ENCODE measurements at places on chromosomes 2 and 18.

GRCh38 chr2:105324732-105325131, 4.8 kb downstream of the TGFBRAP1 start:
- DNase-seq = no peak

DNA sequence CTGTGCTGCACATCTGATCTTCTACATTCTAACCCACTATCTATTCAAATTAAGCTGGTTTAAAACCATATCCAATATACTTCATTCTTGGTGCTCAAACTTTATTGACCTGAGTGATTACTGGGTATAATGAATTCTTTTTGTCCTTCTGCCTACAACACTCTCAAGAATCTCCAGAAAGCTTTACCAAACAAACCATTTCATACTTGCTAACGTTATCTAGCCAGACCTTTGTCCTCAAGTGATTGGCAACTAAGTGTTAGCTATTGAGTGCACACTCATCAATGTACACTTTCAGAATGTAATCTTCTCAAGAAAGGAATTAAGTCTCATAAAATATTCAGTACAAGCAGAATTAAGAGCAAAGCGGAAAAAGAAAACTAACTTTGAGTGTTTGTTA, 1.4 kb downstream of the SUCLG1 start:
- DNase-seq = no peak

GRCh38 chr2:86042256-86043168, 63.2 kb downstream of the POLR1A start:
- DNase-seq = no peak

GRCh38 chr2:10417551-10418335, 30.4 kb downstream of the ODC1 start:
- peak; percentile 71 for DNase-seq

DNA sequence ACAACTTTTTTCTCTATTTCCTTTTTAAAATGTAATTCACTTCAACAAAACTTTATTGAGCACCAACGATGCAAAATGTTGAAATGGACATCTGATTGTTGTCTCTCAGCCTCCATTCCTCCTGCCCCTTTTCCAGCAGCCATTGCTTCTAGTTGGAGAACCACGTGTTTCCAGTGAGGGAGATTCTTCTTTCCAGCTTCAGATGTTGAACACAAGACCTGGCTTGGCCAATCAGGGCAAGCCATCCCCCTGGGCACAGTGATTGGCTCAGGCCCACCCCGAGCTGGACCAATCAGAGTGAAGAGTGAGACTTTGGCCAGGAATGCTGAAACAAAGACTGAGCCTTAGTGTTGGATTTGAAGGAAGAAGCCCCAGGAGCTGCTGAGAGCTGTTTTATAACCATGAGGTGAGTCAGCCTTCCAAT, 59.0 kb downstream of the E2F6 start:
- DNase-seq = no peak

GRCh38 chr2:237790353-237790752, 8.2 kb upstream of the RBM44 start:
- no peak for DNase-seq

DNA sequence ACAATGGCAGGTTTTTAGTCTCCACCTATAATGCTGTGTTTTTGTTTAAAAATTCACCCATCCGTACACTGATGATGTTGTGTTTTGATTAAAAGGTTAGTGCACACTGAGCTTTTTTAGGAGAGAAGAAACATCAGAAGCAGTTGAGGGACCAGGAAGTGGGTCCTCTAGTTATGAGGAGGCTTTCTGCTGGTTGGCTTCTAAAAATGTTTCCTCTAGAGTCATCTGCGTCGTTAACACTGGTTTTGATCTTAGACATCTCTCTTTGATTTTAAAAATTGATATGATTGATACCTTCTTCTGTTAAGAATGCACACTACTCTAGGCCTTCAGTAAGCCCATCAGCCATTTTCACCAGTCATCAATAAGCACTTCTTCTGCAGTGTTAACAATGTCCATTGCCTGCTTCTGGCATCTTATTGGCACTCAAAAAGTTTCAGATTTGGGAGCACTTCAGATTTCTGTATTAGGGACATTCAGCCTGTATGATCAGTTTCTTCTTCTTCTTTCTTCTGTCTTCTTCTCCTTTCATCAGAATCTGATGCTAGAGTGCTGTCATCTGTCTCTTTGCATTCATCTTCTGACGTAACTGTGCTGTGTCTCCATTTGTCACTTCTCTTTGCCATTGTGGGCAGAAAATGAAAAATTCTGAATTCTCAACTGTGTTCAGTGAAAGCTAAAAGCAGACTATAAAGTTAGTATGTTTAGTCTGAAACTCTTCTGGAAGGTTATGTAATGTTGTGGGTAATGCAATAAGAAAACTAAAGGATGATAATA, 56.3 kb downstream of the PHLPP1 start:
- DNase-seq = no peak

DNA sequence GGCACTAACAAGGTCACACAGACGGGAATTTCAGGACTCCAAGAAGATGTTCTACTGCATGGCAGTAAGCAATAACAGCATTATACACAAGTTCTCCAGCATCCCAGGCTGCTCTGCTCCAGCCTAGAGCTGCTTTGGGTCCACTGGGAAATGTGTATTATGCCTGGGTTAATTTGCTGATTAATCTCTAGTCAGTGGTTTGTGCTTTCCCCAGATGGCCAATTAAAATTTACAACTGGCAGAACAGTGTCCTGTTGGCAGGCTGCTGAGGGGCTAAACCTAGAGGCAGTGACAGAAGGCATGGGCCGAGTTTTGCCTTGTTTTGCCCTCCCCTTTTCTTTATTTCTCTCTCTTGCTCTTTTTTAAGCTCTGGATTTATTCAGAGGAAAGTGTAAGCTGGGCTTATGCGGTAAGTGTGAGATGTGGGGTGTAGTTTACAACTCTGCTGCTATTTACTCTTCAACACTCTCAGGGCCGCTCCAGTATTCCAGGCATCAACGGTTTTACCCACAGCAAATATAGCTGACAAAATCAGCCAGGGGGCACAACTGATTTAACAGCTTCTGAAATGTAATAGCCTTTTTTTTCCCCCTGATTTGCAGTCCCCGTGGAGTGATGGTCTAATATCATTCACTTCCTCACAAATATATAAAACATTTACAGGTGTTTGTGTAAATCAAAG, 348.0 kb downstream of the GPD2 start:
- DNase-seq = peak; percentile 31

- peak; percentile 58 for DNase-seq
These were observed 27.6 kb downstream of the CELF4 start for GRCh38 chr18:37537868-37538525.

- DNase-seq = peak; percentile 46
These were observed 41.8 kb downstream of the TGFBRAP1 start for GRCh38 chr2:105287692-105288091.

DNA sequence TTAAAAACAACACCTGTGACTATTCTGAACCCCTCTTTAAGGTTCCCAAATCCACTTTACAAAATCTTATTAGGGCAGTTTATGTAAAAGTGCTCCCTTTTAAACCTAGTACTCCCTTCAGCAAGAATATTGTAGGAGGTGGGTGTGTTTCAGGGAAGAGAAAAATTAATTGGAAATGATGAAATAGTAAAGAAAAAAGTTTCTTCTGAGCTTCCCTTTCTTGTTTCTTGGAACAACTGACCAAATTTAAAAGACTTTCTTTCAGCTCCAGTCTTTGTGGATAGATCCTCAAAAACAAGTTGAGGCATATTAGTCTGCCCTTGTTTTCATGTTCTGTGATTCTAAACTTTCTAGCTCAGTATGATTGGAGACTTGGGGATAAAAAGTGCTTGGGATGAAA, 3.0 kb downstream of the VWA3B start:
- no peak for DNase-seq

DNA sequence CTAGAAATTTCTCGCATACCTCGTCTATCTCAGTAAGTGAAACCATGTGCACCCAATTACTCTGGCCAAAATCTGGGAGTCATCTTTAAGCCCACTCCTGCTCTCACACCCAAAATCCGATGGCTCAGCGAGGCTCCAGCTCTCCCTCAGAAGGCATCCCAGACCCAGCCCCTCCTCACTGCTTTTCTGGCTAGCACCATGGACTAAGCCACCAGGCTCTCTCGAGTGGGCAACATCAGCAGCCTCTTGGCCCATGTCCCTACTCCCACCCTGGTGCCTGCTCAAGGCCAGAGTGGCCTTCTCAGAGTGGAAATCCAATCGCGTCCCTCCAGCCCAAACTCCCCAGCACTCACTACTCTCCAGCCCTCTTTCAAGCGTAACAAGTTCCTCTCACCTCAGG, 27.2 kb downstream of the TNS1 start:
- DNase-seq = no peak

DNA sequence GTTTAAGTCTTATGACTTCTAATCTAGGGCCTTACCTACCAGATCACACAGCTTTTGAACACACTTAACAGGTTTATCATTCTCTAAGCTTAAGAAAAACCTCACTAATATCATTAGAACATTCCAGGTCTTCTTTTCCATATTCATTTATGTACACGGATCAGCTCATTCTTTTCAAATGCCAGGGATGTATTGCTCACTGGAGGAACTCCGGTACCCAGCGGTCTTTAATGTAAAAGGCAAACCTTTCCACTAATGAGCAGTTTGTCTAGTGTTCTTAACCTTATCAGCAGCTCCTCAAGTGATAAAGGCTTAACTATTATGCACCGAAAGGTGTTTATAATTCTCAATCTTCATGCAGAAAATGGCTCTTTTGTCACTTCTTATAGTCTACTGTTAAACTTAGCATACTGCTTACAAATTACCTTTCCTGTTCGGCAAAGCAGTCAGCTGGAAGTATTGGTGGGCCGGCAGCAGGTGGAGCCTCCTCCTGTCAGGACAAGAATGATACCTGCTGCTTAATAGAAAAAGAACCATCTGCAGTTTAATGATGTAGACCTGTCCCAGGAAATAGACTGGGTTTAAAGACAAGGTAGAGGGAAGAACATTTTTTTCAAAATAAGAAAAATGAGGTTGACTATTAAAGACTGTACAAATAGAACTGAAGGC, 142.7 kb downstream of the FIGN start:
- no peak for DNase-seq

DNA sequence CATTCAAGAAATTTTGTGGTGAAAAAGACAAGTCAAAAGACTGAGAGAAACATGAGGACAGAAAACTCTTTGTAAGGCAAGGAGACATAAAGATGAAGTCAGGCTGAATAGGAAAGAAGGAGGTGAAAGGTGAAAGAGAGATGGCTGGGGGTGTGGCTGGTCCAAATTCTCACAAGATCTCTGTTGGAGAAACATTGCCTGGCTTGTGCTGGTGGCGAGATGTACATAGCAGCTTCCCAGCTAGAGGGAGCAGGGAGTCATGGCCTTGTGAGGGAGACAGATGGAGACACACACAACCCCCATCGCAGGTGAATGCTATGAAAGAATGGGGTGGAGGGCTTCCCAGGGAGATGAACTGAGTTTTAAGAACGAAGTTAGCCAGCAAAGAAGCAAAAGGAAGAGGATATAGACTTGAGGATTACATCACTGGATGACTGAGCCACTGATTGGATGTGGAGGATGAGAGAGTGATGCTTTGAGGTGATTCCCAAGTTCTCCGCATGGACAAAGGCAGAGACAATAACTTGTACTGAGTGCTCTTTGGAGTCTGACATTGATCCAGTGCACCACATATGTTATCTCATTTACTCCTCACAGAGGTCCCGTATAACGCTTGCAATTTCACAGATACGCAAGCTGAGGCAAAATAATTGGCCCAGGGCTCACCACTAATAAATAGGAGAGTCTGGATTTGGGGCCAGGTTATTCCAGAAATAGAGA, 3.7 kb upstream of the EMX1 start:
- no peak for DNase-seq

- no peak for DNase-seq
These were observed 24.2 kb downstream of the SNORC start for GRCh38 chr2:232894251-232894650.

- DNase-seq = peak; percentile 31
These were observed 168.6 kb downstream of the SS18 start for GRCh38 chr18:25921677-25922421.

DNA sequence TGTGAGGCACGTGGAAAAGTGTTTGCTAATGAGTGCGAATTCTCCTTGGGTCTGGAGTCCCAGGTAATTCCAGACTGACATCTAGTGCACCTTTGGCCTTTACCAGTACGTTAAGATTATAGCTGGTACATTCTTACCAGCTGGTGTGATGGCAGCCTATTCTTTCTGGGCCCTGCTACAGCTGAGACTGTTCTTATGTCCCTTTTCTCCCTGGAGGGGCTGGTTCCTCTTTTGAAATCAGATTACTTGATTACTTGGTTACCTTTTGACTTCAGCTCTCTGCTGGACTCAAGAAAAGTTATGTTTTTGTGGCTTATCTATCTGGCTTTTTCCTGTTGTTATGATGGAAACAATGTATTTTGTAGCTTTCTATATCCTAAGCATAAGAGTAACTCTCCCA, 14.5 kb downstream of the CABYR start:
- DNase-seq = no peak

DNA sequence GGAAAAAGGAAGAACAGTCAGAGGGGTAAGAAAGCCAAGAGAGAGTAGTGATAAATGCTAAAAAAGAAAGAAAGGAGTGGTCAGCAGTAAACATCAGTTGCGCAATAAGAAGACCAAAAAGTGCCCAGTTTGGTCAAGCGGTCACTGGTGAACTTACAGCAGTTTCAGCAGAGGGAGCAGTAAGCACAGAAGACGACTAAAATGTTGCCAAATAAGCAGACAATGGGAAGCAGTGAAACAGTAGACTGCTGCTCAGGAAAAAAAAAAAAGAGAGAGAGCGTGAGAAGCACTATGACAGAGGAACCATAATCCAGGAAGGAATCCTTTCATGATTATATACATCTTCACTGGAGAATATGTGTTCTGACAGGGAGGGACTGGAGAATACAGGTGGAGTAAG, 45.8 kb downstream of the DNAJC10 start:
- DNase-seq = no peak

- DNase-seq = no peak
These were observed 269.9 kb downstream of the MYT1L start for GRCh38 chr2:2061091-2061696.

DNA sequence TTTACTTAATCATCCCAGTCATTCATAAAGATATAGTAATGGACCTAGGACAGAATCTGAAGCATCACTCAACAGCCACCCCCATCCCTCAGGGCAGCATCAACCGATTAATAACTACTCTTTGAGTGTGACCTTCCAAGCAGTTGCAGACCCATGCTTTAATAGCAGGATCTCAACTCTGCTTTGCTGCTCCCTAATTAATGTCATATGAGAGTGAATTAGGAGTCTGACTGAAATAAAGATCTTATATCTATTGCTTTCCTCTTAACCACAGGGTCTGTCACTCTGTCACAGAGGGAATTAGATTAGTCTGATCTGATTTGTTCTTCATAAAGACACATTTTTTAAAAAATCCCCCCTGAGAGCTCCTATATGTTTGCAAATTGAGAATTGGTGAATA, 46.1 kb upstream of the LRP1B start:
- no peak for DNase-seq

GRCh38 chr18:44198612-44199284, 481.9 kb upstream of the SETBP1 start:
- peak; percentile 25 for DNase-seq

GRCh38 chr2:237291138-237291792, 122.7 kb downstream of the COL6A3 start:
- peak; percentile 92 for DNase-seq

DNA sequence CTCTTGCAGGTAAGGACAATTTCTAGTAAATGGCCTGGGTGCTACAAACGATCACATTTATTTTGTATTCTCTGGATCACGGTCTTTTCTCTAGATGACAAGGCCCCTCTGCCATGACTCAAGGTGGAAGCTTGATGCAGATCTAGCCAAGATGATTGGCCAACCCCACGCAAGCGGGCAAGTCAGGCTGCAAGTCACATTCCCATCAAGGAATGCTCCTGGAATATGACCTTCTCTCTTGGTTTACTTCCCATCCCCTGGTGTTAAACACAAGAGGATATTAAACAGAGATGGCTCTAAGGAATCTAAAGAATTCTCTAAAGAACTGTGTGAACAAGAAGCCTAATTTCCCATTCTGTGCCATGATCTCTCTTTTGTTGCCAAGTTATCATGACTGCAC, 97.3 kb upstream of the SERPINE2 start:
- no peak for DNase-seq
